Fibroblast of skin of left quadriceps (primary cell): ENCODE measurements at places on chromosomes 1 and 21.

- peak; percentile 37 for DNase-seq
These were observed 16.0 kb downstream of the YARS1 start for GRCh38 chr1:32801096-32801715.

DNA sequence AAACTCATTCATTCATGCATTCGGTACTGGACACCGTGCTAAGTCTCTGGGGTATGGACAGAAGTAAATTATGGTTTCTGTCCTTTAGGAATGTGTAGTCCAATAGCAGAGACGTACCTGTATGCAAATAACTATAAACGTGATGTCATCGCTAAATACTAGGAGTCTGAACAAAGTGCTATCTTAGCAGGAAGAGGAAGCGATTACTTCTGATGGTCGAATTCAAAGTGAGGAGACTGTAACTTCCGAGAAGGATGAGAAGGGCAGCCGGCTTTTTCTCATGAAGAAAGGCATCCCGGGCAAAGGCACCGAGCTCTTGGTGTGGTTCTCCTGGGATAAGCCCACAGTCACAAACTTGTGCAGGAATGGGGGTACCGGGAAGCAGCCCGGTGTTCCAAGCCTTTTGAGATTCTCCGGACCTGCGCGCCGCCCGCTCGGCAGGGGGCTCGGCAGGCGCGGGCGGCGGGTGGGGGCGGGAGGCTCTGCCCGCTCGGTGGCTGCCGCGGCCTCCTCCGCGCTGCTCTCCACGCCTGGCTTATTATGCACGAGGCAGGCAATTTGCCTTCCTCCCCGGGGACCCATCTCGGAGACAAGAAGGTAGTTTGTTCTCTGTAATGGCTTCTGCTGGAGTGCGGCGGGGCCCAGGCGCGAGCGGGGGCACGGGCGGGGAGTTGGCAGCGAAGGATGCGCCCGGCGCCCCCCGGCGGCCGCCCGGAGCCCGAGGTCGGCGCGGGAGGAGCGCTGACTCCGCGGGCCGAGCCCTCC, 67.5 kb upstream of the CD1D start:
- no peak for DNase-seq

GRCh38 chr1:248155927-248156326, 11.0 kb downstream of the OR2M5 start:
- no peak for DNase-seq

GRCh38 chr1:44033756-44034155, 2.5 kb upstream of the SLC6A9 start:
- no peak for DNase-seq

GRCh38 chr1:66732407-66733166, 19.7 kb upstream of the DYNLT5 start:
- no peak for DNase-seq
